ENCODE measurements at places on chromosomes 13 and 19. TPM values are rescaled to one million over a fixed set of nuclear protein-coding genes. Genes with fewer than 3 reads are reported as not detected.
A peak's percentile ranks its signal among the peaks of the same experiment; 100 is the strongest.

DNA sequence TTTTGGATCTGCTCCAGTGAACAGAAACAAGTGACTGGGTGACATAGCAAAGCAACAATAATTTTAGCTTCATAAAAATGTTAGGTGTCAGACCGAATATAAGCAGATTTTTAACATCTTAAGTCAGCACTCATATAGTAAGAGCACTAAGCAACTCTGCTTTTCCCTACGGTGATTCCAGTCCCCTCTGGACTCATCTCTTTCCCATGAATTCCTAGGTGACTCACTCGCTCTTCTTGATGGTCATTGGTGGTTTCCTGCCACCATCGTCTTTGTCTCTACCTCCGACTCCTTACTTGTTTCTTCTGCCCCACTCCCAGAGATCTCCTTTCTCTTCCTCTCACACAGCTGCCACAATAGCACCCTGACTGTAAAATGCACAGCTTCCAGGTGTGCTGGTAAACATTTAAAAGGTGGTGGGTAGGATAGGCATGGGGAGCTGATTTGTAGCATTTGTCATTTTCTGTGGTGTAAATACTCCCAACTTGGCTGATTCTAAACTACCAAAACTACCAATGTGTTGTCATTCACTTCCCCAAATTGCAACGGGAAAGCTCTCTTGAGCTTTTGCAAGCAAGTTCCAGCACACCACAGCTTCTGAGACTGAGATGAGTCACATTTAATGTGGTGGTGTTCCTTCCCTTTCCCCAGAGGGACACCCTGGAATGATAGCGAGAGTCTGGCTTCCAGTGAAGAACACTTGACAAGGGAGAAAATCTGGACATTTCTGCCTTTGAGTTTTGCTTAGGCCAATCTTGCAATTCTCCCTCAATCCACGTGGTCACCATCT lies 42.8 kb upstream of the CLDN10 start:
- H3K4me3 ChIP-seq = no peak overlapping the region
- H3K27ac ChIP-seq = no peak overlapping the region

DNA sequence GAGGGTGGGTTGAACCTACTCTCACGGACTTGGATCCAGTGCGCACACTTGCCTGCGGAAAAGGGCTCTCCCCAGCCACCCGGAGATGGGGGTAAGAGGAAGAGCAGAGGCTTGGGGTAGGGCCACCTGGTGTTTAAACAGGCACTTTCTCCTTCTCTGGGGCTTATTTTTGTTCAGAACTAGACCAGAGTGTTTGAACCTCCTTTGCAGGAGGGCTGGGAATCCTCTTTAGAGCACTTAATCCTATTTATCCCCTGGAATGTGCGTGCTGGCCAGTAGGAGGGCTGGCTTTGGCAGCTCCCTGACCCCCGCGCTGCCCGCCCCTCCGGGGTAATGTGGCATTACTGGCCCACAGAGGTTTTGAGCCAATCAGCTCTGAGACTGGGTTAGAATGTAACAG lies 2.0 kb downstream of the RGS9BP start:
- peaks cover 15% of the 10 kb centered on the region for H3K4me1 ChIP-seq

The ANGPTL8 gene
- total RNA-seq = not detected

- peak overlapping the region; percentile 4 for H3K27ac ChIP-seq
- peak overlapping the region; percentile 97 for H3K4me3 ChIP-seq
- peak; percentile 27 for DNase-seq
- peaks cover 13% of the 10 kb centered on the region for H3K27me3 ChIP-seq
Measured at GRCh38 chr19:13764821-13765394, 586 bp downstream of the MRI1 start.

The ABCC4 gene
- total RNA-seq = 19.0 TPM

DNA sequence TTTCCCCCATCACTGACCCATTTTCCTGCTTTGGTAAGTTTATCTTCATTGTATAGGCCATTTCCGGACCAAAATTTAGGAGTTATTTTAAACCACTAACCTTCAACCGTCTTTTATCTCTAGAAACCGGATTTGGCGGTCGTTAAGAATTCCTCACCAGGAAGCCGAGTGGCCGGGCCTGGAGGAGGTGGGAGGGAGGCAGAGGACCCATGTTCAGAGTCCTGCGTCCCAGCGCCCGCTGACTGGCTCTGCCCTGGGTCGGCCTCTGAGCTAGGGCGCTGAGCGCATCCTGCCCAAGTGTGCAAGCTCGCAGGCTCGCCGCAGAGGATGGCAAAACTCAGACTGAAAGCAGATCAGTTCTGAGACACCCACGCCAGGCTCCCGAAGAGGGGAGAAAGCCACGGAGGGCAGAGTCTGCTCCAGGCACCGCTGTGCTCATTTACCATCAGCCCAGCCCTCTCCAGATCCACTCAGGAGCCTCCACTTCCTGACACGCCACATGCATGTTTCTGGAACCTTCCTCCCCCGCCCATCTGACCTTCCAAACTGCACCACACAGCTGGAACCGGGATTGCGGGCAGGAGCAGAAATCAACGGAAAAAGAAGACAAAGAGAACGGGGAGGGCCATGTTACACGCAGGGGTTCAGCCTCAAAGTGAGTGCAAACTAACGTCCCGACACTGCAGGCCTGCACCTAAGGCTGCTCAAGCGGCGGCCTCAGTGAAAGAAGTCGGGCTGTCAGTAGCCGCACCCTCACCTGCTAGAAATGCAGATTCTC lies 8.3 kb downstream of the COL4A1 start:
- peak overlapping the region; percentile 85 for H3K27ac ChIP-seq
- peak; percentile 46 for DNase-seq
- peaks cover 80% of the 10 kb centered on the region for H3K4me1 ChIP-seq
- peak overlapping the region; percentile 51 for H3K4me3 ChIP-seq

The FGF9 gene
- 0.90 TPM for total RNA-seq

The GRIK5 gene
- total RNA-seq = 18.4 TPM

The FAM216B gene
- total RNA-seq = not detected

DNA sequence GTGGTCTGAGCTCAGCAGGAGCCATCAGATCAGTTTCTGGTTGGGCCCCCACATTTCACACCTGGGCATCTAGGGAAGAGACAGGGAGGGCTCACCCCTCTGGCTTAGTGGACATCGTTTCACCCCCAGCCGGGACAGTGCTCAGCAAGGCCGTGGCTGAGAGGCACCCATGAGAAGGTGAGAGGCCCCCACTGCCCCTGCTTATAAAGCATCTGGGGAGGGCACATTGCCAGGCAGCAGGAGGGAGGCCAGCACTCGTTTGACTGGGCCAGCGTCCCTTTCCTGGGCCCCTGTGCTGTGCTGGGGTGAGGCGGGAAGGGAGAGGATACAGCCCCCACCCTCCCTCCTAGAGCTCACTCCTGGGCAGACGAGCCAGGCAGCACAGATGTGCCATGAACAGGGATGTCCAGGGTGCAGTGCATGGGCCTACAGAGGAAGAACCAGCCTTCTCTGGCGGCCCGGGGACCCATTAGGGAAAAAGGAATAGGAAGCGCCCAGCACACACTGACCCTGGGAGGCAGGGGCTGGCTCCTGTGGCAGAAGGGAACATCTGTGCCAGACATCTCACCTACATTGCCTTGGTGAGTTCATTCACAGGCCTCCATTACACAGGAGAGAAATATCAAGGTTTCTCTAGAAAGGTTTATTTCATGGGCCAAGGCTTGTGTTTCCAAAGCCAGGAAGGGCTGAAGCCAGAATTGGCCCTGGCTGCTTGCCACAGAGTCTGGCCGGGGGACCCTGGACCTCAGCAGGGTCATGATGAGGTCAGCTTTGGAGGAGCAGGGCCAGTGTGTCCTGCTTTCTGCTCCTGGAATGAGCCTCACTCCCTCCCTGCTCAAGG lies 7.7 kb downstream of the AP1M1 start:
- no peak overlapping the region for H3K27ac ChIP-seq
- no peaks in the 10 kb centered on the region for H3K4me1 ChIP-seq
- H3K27me3 ChIP-seq = peaks cover 14% of the 10 kb centered on the region
- DNase-seq = no peak
